ENCODE measurements at places on chromosomes 13 and 19.
A peak's percentile ranks its signal among the peaks of the same experiment; 100 is the strongest.

DNA sequence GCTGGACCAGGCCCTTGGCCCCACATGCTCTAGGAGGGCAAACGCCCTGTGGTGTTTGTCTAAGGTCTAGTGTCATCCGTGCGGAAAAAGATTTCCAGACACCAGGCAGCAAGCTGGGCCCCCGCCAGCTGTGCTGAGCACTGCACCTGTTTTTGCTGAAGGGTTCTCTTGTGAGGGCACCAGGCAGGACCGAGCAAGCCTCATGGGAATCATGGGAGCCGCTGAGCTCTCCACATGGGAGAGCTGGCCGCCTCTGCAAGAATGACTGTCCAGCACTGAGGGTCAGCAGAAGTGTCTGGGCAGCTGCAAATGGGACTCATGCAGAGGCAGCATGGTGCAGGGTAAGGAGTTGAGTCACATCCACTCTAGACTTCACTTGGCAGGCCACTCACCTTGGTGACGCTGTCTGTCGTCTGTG, 12.0 kb downstream of the B3GNT8 start:
- DNase-seq: no peak

GRCh38 chr13:75492389-75492788, 10.4 kb upstream of the TBC1D4 start:
- DNase-seq: no peak

GRCh38 chr19:48415395-48415794, 21.9 kb downstream of the GRIN2D start:
- DNase-seq: peak; percentile 50

DNA sequence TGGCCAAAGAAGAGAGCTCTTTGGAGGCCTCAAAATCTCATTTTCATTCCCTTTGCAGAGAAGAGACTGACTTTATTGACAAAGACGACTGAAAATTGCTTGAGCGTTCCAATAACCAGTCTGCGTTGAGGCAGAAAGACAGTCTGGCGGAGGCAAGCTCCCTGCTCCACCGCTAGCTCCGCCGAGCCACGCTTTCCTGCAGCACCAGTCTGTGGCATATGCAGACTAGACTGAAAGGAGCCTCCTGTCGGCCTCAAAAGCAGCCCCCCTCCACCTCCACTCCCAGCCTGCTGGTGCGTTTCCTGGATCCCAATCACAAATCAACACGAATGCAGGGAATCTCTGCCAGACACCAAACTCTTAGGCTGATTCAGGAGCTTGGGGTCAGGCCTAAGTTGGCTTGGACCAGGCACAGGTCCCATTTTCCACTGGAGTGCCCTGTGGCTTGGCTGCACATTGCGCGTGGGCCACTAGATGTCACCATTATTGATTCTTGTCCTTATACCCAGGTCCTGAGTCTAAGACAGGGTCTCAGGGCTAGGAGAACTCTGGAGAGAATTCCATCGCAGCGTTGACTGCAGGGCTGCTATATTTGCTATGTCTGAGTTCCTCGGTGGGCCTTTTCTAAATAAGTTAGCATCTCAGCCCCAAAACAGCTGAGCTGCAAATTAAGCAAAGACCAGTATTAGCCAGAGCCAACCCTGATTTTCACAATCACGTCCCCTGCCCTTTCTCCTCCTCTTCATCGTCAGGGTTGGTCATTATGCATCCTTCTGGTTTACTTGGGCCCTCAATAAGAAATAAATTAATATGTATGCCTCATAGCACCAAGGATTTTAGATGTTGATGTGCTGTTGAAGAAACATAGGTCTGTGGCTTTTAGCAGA, 5.2 kb upstream of the ZNF507 start:
- DNase-seq: peak; percentile 17

DNA sequence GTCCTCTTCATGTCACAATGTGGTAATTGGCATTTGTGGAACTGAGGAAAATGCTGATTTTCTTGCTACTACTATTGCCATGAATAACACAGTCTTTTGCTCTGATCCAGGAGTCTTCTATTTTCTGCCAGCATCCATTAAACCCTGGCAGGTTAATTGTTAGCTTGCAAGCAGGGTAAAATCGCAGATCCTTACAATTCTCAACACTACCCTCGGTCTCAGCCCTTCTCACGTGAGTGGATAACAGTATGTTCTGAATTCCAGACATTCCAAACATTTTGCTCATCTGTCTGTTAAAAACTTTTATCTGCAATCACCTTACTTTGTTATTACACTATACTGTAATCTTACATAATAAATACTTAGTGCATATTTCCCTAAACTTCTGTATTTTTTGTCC, 251.3 kb upstream of the ATXN8OS start:
- DNase-seq: no peak

- DNase-seq: no peak
These were observed 393.8 kb downstream of the OLFM4 start for GRCh38 chr13:53422415-53422814.

DNA sequence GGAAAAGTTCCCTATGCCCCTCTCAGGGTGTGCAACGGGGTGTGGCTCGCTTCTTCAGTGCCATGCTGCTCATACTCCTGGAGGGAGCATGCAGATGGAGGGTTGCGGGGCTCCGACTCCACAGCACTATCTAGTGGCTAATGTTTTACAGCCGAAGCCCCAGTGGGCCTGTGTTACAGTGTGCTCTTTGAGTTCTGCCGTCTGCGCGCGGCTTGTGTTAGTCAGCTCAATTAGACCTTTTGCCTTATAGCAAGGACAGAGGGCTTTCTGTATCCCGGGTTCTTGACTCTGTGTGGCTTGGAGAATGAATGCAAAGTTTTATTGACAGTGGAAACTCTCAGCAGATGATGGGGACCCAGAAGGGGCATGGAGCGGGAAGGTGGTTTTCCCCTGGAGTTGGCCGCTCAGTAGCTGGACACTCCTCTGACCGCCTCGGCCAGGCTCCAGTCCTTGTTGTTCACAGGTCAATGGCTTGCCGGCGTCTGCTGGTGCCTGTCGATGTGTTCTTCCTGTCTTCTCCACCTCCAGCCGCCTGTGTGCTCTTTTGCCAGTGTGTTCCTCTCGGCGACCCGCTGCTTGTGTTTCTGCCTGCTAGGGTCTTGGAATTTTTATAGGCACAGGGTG, 383.4 kb downstream of the LMO7 start:
- DNase-seq: no peak

DNA sequence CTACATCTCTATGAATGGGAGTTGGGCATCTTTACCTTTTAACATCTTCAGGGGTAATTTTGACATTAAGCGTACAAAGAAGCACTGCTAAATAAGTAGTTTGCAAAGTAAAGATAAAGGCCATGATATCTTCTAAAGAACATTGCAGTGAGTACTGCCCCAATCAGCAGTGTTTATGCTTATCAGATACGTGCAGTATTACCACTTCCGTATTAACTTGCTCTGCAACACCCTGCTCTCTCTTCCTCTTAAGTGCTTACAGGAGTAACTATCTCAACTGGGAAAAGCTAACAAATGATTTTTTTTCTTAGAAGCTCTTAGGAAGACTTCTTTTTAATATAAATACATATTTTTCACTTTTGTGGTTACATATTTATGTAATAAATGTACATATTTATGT, 793.7 kb upstream of the SLC10A2 start:
- DNase-seq: no peak

- DNase-seq: no peak
These were observed 2.6 kb downstream of the ISYNA1 start for GRCh38 chr19:18435178-18435841.

DNA sequence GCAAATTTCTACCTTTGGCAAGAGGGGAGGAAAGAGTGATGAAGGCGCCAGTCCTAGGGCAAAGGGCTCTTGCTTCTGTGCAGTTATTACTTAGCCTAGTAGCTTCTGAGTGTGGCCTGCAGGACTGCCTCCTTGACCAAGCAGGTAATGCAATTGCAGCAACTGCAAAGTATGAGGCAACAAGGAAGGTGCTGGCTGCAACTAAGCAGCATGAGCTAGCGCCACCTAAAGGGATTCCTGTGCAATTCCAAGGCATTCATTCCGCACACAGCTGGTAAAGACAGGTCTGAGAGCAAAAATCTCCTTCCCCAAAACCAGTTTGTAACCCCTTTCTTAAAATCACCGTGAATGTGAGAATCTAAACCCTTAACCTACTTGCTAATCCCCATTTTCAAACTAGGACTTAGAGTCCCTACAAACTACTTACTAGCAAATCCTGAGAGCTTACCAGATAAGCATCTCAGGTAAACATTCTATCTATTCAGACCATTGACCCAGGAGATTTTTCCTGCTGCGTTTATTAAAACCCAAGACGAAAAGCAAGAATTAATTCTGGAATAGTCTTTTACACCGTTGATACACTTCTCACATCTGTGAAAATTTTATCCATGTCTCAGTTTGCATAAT, 62.9 kb downstream of the DCT start:
- no peak for DNase-seq

GRCh38 chr13:76816394-76816793, 69.8 kb downstream of the KCTD12 start:
- no peak for DNase-seq

DNA sequence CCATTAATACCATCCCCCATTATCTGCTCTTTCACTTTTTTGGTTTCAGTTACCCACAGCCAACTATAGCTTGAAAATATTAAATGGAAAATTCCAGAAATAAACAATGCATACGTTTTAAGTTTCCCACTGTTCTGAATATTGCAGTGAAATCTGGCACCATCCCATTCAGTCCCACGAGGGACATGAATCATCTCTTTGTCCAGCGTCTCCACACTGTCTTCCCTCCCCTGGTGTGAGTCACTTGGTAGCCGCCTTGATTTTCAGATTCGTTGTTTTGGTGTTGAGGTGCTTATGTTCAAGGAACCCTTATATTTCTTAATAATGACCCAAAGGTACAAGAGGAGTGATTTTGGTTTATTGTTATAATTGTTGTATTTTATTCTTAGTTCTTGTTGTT, 246.1 kb downstream of the DCT start:
- no peak for DNase-seq

Data from activated gamma-delta T cell treated with anti-CD3 and anti-CD28 coated beads, Interleukin-2, amount 50 U/mL, for 16 hours (primary cell).